ENCODE measurements at places on chromosomes 16 and 17.

DNA sequence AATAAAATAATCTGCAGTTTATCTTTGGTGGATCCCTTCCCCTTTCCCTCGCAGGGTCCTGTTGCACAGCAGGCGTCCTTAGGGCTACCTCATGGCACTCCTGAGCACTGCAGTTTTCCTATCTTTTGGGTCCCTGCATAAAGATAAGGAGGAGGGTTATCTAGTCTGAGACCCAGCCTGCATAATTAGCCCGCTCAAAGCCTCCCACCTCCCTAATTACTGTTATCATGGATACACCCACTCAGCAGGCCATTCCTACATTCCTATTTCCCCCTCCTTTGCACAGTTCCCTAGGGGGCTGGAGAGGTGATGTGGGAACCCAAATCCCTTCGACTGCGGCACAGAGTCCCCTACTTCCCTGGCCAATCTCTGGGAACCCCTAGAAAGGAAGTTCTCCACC is 5.1 kb upstream of the CLUH start:
- no peak for DNase-seq

- DNase-seq, result no peak
These were observed 165.3 kb downstream of the STX8 start for GRCh38 chr17:9410301-9410700.

DNA sequence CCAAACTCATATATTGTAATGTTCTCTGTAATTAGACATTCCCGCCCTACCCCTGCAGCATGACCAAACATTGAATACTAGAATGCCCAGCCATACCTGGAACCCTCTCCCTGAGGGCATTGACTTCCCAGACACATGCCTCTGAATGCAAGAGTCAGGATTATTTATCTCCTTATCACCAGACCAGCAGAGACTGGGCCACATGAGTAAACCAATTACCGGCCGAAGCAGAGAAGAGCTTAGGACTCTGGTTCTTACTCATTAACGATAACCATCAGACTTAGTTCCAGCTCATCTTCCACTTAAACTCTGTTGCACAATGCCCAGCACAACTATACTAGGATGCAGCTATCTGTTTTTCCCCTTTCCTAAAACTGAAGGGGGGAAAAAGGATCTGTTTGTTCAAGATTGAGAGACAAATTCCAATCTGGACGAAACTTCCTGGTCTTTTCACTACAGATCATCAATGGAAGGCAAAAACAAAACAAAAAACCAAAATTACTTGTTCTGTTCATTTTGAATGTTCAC is 88.2 kb upstream of the CORO6 start:
- no peak for DNase-seq

- DNase-seq, result no peak
These were observed 11.8 kb upstream of the SECTM1 start for GRCh38 chr17:82345151-82345976.

GRCh38 chr17:6474906-6475305 is 30.7 kb downstream of the PIMREG start:
- DNase-seq, result peak; percentile 89

- no peak for DNase-seq
These were observed 1.2 kb upstream of the TAOK2 start for GRCh38 chr16:29972500-29972899.

DNA sequence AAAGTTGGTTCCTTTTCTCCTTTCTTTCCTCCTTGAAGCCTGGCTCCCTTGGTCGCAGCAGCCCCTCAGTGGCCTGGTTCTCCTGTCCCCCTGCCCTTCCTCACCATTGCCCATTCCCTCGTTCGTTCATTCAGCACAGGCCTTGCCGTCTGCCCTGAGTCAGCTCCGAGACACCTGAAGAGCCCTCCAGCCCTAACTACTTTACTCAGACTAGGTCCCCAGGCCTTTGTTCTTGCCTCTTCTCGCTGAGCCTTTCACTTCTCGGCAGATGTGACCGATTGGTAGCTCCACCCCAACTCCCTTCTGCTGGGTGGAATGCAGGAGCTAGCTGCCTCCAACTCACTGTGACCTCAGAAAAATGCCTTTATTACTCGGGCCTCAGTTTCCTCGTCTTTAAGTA is 7.0 kb upstream of the ADAM11 start:
- DNase-seq, result no peak

DNA sequence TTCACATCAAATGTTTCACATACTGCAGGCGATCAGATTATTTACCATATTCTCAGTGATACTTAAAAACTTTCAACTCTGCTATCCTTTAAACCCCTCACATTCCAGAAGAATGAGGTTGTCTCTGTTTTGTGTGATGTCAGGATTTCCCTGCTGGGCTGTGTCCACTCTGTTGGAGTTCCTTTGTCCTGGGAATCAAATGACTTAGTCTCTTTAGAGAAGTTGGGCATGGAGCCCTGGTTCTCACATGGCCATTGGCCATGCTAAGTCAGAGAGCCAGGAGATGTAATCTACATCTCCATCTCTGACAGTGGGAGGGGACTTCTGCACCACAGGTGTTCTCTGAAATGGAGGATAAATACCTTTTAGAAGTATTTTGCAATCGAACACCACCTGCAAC is 205.1 kb upstream of the MAF start:
- DNase-seq, result peak; percentile 64

- DNase-seq, result peak; percentile 54
These were observed 759 bp downstream of the ALKBH5 start for GRCh38 chr17:18184143-18185031.

GRCh38 chr17:6209829-6210228 is 139.7 kb downstream of the WSCD1 start:
- no peak for DNase-seq

- no peak for DNase-seq
These were observed 7.7 kb upstream of the ITGAE start for GRCh38 chr17:3808701-3809100.

- DNase-seq, result no peak
These were observed 4.7 kb downstream of the DLX3 start for GRCh38 chr17:49990331-49990730.

GRCh38 chr17:82438401-82439193 is 12.0 kb downstream of the CYBC1 start:
- no peak for DNase-seq

DNA sequence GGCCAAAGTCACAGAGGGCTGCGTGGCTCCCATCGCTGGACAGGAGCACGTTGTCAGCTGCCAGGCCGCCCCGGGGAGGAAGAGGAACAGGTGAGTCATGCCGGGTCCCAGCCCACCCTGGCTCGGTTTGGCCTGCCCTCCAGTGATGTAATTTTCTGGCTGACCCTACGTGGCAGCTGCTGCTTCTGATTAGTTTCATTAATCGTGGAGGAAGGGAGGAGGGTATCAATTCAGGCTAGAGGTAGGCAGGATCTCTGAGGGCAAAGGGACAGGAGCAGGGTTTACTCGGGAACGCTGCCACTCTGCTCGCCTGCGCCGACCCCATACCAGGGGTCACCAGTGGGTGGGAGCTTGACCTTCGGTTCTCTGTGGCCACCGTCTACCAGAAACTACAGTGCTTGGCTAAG is 11.7 kb upstream of the SPATA32 start:
- no peak for DNase-seq

Data from umbilical cord (tissue), 2 donors.